Pancreas (tissue), 10 donors: ENCODE measurements at places on chromosomes 1 and 21.

DNA sequence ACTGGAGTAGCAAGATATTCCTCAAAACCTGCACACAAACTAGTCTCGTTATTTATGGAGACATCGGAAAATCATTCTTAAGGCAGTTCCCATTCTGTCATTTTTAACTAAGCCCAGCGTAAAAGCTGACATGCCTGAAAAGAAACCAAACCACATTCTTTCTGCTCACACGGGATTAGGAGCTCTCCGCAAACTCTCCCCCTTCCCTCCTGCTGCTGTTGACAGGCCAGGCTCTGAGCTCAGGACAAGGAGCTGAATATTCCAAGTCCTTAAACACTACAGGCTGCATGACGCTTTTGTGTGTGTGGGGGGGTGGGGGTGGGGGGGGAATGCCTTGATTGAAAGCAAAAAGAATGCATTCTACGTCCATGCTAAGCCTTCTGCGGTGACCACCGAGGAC lies 5.2 kb downstream of the OLIG1 start:
- DNase-seq: no peak

DNA sequence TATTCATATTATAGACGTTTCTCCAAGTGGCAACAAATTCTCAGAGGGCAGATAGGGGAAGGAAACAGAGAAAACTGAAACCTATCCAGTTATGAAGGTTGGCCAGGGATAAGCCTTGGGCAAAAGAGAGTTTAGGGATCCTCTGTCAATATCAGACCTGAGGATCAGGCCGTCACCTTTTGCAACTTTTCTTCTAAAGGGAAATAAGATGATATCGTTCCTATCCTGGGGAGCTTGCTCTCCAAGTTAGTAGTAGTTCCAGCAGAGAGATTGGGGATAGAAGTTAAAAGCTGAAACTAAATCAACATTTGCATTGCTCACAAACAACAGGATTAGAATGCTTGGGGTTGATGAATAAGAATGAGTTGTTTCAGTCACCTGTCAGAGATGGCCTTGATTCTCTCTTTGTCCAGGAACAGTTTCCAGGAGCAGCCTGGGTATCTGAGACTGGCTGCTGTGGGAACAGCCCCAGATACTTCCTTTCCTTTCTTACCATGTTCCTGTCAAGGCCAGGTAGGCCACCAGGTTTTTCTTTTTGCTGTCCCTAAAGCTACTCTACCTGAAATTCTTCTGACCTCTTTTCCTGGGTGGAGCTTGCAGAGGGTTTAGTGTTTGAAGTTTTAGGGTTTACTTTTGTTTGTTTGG lies 2.5 kb downstream of the RIIAD1 start:
- no peak for DNase-seq

DNA sequence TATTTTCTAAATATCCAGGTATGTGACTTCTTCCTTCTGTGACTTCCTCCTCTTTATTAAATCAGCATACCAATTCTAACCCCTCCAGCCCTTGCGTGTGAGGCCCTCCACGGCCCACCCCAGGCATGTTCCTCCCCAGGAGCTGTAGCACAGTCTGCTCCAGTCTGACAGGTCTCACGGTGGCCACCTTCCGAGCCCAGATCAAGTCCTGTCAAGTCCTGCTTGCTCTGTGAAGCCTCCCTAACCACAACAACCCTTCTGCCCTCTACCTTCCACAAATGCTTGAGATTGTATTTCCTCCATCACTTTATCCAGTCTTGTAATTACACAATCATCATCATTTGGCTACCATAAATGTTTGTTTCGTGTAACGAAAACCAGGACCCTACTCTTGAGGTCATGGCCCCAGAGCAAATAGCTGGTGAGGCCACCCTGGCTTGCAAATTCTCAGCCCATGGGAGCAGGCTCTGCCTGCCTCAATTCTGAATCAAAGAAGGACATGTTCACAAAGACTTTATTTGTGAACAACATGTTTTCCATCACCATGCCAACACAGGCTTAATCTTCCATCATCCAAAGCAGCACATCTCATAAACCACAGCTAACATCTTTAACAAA lies 33.0 kb upstream of the S100A7 start:
- no peak for DNase-seq

DNA sequence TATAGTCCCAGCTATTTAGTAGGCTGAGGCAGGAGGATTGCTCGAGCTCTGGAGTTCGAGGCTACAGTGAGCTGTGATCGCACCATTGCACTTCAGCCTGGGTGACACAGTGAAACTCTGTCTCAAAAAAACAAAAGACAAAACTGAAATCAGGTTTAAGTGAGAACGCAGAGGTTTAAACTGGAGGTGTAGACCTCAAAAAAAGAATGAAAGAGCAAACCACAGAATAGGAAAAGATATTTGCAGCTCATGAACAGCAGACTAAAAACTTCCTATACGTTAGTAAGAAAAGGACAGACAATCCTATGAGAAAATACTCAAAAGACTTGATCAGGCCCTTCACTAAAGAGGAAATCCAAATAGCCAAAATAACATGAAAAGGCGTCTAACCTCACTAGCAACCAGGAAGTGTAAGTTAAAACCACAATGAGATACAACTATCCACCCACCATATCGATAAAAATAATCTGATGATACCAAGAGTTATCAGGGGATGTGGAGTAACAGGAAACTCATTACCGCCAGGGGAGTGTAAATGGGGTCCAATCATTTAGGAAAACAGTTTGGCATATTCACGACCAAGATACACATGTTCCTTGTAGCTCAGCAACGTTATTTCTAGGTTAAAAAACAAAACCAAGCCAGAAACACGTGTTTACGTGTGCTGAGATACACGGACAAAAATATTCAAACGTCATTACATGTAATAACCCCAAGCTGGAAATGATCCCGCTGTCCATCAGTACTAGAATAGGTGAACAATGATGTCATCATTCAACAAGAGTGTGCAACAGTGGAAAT lies 9.8 kb downstream of the TNFRSF9 start:
- no peak for DNase-seq

DNA sequence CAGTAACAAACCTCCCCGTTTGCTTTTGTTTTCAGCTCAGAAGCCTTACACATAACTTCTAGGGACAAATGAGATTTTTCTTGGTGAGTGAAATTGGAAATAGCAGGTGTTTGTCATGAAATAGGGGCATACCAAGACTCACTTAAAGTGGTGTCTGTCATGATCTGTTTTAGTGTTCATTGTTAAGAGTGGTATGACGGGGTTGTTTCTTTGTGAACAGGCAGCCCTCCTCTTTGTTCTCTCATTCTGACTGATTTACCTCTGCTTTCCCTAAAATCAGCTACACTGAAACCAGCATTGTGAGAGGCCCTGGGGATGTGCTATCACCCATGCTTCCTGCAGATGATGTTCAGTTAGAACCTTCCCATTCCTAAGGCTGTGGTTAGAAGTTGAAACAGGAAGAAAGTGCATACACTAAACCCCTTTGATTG lies 2.5 kb upstream of the ERO1B start:
- DNase-seq: no peak

DNA sequence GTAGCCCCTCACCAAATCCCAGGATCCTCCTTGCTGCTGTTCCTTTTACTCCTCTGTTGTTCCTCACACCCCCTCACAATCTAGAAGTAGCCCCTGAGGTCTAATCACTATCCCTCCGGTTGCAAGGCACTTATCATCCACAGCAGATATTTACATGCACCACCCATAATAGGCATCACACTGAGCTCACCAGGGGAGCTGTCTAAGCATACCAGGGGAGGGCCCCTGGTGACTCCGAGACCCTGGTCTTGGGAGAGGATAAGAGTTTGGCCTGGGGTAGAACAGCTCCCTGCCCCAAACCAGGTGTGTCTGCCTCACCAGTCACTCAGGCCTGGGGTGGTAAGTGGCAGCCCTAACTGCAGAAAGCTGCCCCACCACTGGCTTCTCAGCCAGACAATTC lies 37.3 kb upstream of the ZC3H12A start:
- DNase-seq: no peak

DNA sequence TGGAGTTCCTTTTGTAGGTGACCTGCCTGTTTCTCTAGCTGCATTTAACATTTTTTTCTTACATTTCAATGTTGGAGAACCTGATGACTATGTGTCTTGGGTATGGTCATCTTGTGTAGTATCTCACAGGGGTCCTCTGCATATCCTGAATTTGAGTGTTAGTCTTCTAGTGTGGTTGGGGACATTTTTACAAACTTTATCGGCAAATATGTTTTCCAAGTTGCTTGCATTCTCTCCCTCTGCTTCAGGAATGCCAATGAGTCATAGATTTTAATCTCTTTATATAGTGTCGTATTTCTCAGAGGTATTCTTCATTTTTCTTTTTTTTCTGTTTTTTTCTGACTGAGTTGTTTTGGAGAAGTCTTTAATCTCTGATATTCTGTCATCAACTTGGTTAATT lies 684.0 kb downstream of the NCAM2 start:
- DNase-seq: no peak
